ENCODE measurements at places on chromosomes 16 and 17. TPM values are rescaled to one million over a fixed set of nuclear protein-coding genes. Genes with fewer than 3 reads are reported as not detected.

Gene PRRT2
- 34.1 TPM for total RNA-seq

Gene MBTPS1
- total RNA-seq = 79.1 TPM

Gene CRISPLD2
- total RNA-seq = 4.6 TPM

Gene ADAP2
- 6.5 TPM for total RNA-seq

Gene ZG16
- not detected for total RNA-seq

Gene C17orf100
- 5.3 TPM for total RNA-seq

Gene DNAH3
- total RNA-seq = 3.7 TPM

Gene C1QTNF8
- total RNA-seq = not detected

Gene PRKAR1A
- total RNA-seq = 457 TPM

Gene STH
- total RNA-seq = 6.0 TPM

Gene ERBB2
- 15.9 TPM for total RNA-seq

Gene HCRT
- total RNA-seq = 1.6 TPM

Gene CCDC78
- total RNA-seq = 8.8 TPM

Gene BCL6B
- total RNA-seq = 3.0 TPM

Gene CALB2
- 208 TPM for total RNA-seq
